IMR-90 (cell line): ENCODE measurements at places on chromosomes 6 and 20. TPM values are rescaled to one million over a fixed set of nuclear protein-coding genes. Genes with fewer than 3 reads are reported as not detected.

The NNAT gene
- polyA plus RNA-seq: 6.5 and 8.2 TPM in 2 replicates

The PET117 gene
- polyA plus RNA-seq: 7.8 and 8.3 TPM in 2 replicates

The SLC16A10 gene
- not detected in 2 replicates for polyA plus RNA-seq

The UBD gene
- not detected in 2 replicates for polyA plus RNA-seq

The FAM184A gene
- polyA plus RNA-seq: 0.03 and 0.07 TPM in 2 replicates

The SEMG1 gene
- polyA plus RNA-seq: not detected in 2 replicates

The IL20RA gene
- polyA plus RNA-seq: 0.02 TPM in 1 of 2 replicates, not detected in the other

GRCh38 chr6:34573567-34574183 lies 17.5 kb upstream of the SPDEF start:
- DNase-seq: no peak
- no peaks in the 10 kb centered on the region for H3K4me1 ChIP-seq
- no peaks in the 10 kb centered on the region; the same call in 1 of the 2 replicates for H3K27me3 ChIP-seq
- no peak overlapping the region for H3K27ac ChIP-seq
- H3K4me3 ChIP-seq: no peak overlapping the region
- no peaks in the 10 kb centered on the region for H3K36me3 ChIP-seq

DNA sequence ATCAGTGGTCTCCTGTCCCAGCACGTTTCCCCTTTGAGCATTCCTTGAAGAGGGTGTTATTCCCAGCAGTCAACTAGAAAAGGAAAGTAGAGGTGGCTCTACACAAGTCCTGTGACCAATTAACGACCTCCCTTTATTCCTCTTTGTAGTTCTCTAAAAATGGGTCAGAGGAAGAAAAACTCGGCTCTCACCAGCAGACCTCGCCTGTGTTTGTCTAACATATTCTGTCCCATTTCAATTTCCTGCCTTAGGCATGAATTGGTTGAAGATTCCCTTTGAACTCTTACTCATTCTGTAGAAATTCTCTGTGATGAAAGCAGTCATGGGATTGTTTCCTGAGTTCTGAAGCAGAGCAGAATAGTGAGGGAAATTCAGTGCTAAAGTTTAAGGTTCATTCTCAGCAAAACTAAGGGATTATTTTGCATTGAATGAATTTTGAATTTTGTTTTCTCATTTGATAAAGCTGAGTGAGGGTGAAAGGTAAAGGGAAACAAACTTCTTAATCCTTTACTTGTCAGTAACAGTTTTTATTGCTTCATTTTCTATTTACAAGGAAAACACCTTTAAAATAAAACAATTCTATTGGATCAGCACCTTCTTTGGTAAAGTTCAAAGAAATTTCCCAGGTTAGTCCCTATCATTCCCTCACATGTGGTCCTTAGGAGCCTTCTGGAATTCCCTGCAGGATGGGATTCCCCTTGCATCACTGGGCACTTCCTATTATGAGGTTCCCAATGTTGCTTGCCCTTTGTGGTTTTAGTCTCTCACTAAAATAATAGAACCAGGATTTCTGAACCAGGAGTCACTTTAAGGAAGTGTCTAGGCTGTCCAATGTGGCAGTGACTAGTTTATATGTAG lies 105.8 kb downstream of the SLX4IP start:
- H3K27me3 ChIP-seq: no peaks in the 10 kb centered on the region
- no peaks in the 10 kb centered on the region for H3K36me3 ChIP-seq
- peak; percentile 94 for DNase-seq
- H3K4me1 ChIP-seq: peaks cover 13% of the 10 kb centered on the region

- H3K4me1 ChIP-seq: no peaks in the 10 kb centered on the region
- no peak overlapping the region for H3K4me3 ChIP-seq
- H3K27me3 ChIP-seq: no peaks in the 10 kb centered on the region
- H3K27ac ChIP-seq: no peak overlapping the region
- H3K36me3 ChIP-seq: no peaks in the 10 kb centered on the region
These were observed 201.1 kb downstream of the ZFAND3 start for GRCh38 chr6:38020593-38020992.

DNA sequence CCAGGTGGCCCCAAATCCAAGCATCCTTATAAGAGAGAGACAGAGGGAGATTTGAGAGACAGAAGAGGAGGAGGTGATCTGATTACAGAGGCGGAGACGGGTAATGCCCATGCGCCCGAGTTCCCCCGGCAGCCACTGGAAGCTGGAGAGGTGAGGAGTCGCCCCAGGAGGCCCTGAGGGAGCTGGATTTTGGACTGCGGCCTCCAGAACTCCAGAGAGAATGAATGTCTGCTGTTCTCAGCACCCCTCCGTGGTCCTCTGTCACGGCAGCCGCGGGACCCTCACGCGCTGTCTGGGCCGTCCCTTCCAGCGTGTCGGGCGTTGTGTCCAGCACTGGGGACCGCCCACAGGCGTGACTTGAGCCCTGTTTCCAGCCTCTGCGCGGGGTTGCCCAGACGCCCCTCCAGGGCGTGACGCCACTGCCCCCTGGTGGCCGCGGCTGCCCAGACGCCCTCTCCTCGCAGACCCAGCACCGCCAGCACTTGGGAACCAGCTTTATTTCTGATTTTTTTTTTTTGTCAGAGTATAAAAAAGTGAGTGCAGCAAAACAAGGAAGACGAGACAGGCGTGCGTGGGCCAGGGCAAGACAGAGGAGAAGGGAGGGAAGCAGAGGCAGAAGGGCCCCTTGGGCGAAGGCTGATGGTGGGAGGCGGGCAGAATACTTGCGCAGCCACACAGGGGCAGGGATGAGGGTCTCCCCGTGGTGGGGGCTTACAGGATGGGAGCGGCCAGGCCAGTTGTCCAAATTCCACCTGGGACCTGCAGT lies 4.1 kb upstream of the ZNF512B start:
- H3K27ac ChIP-seq: no peak overlapping the region; the same call in 1 of the 2 replicates
- no peaks in the 10 kb centered on the region for H3K36me3 ChIP-seq
- H3K4me3 ChIP-seq: peak overlapping the region; percentile 45
- peaks cover 27% of the 10 kb centered on the region for H3K4me1 ChIP-seq

GRCh38 chr6:38543022-38543421 lies 96.7 kb downstream of the BTBD9 start:
- H3K4me1 ChIP-seq: no peaks in the 10 kb centered on the region
- no peak overlapping the region for H3K4me3 ChIP-seq

DNA sequence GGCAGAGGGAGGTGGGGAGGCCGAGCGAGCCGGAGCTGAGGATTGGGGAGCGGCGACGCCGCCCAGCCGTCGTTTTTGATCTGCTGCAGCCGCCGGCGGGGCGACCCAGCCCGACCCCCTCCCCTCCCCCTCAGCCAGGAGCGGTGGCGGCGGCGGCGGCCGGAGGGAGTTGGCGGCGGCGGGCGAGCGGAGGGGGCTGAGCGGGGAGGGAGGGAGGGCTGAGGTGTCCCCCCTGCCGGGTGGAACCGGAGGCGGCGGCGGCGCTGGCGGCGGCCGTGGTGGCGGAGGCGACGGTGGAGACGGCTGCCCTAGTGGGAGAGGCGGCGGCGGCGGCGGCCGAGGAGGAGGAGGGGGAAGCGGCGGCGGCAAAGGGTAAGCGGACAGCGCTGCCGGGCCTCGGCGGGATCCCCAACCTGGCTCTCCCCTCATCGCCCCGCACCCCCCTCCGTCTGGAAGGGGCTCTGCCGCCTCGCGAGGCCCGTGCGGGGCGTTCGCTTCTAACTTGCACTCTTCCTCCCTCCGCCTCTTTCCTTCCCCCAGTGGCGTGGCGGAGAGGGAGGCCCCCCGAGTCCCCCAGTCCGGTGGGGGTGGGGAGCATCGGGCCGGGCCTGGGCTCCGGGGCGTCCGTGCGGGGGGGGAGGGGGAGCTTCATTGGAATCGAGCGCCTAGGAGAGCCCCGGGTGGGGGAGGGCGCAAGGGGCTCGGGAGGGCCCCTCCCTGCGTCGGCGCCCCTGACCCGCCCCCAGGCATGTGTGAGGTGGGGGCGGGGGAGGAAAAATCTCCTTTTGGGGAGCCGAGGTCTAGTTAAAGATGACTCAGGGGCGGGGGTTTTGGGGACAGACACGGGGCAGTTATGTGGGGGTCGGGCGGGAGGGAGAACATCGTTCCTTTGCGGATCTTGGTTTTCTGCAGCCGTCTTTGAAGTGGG lies at the start of gene TAB2:
Gene TAB2, plus strand, starts transcription at position 69 of the 928 bp plus-strand sequence. CDS start 52,286 bp downstream, outside the sequence.
- H3K27ac ChIP-seq: peak within 1 kb of the TSS; percentile 97
- H3K27me3 ChIP-seq: no peaks in the 10 kb centered on the region; the same call in 1 of the 2 replicates
- DNase-seq: no peak

- H3K27ac ChIP-seq: no peak overlapping the region
- H3K4me1 ChIP-seq: peaks cover 6% of the 10 kb centered on the region
- no peaks in the 10 kb centered on the region for H3K36me3 ChIP-seq
- no peak for DNase-seq
- no peak overlapping the region for H3K4me3 ChIP-seq
- H3K27me3 ChIP-seq: no peaks in the 10 kb centered on the region
These were observed 37.8 kb upstream of the STX16 start for GRCh38 chr20:58613061-58613854.

DNA sequence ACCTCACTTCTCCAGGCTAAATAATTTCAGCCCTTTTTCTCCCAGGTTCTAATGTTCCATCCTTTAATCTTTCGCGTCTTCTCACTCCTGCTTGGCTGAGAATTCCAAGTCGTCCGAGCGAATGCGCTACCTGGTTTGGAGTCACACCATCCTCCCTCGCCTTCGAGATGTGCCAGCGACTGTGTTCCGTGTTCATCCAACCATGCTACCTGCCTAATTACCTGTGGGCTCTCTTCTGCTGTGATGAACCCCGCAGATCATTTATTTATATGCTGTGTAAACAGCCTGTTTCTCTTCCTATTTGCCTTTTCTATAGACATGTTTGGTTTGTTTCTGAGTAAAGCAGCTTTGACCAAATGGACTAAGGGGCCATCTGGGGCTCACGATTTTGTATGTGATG lies 83.5 kb upstream of the TMEM181 start:
- DNase-seq: no peak
- H3K36me3 ChIP-seq: peaks cover 12% of the 10 kb centered on the region
- peaks cover 10% of the 10 kb centered on the region for H3K4me1 ChIP-seq
- no peak overlapping the region for H3K4me3 ChIP-seq

- H3K27ac ChIP-seq: peak overlapping the region; percentile 55
- DNase-seq: peak; percentile 38
- no peaks in the 10 kb centered on the region for H3K27me3 ChIP-seq
- peaks cover 15% of the 10 kb centered on the region for H3K4me1 ChIP-seq
- peak overlapping the region; percentile 95 for H3K4me3 ChIP-seq
- peaks cover 43% of the 10 kb centered on the region for H3K36me3 ChIP-seq
These were observed 1.6 kb downstream of the PSMA7 start for GRCh38 chr20:62141397-62142251.

DNA sequence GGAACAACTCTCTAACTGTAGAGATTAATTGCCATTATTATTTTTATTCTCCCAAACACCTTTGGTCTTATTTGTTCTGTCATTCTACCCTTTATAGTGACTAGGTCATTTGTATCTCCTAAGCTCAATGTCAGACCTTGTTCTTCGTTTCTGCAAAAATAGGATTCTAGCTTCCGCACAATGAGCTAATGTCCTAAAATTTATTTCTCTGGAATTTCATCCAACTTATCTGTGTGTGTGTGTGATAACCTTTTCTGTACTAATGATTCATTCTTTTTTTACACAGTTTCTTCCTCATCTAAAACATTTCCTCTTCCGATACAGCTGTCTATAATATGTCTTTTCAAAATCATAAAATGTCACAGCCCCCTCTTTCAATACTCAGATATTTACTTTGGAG lies 84.5 kb downstream of the DOK5 start:
- no peaks in the 10 kb centered on the region for H3K36me3 ChIP-seq
- no peak for DNase-seq
- no peak overlapping the region for H3K27ac ChIP-seq

DNA sequence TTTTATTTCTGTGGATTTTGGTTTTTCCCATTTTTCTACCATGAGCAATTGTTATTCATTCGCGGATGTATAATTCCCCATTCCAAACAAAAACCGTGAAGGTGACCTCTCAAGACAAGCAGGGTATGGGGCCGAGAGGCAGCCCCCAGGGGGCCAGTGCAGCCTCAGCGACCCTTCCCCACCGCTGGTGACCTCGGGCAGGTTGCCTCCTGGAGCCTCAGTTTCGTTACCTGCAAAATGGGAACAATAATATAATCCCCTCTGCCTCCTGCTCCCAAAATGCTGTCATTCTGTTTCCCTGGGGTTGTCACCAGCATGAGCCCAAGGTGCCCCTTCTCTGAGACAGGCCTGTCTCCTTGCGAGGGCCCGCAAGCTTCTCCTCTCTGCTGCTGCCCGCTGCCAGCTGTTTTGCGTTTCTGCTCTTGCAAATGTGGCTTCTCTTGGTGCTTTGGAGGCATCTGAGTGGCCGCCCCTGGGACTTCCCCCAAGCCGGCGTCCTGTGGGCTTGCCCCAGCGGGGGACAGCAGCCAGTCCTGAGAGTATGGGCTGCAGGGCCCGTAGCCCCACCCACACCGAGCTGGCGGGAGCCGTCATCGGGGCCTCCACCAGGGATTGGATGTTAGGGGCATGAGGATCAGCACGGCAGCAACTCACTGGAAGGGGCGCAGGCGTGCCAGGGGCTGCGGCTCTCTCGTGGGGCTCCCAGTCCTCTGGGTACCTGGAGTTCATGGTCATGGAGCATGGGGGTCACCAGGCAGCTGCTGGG lies 161.9 kb downstream of the TAF4 start:
- H3K4me1 ChIP-seq: no peaks in the 10 kb centered on the region
- no peaks in the 10 kb centered on the region for H3K36me3 ChIP-seq
- H3K27ac ChIP-seq: no peak overlapping the region
- no peak overlapping the region for H3K4me3 ChIP-seq
- H3K27me3 ChIP-seq: peaks cover 5% of the 10 kb centered on the region; the same call in 1 of the 2 replicates

DNA sequence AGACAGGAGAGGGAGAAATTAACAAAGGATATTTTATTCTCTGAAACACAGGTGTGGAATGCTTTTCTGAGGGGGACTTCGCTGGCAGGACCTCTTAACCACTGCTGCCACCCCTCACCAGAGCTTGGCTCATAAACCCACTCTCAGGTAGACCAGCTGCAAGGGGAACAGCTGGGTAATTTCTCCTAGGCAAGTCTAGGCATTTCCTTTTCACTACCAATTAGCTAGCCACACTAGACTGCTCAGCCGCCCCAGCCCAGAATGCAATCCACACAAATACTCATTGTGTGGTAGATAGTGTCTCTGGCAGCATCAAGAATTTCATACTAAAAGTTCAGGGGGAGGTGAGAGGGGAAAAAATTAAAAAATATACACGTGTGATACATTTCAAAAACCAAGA lies 267.6 kb upstream of the ID4 start:
- no peak for DNase-seq
- H3K4me3 ChIP-seq: no peak overlapping the region
- no peak overlapping the region for H3K27ac ChIP-seq
- H3K36me3 ChIP-seq: no peaks in the 10 kb centered on the region

DNA sequence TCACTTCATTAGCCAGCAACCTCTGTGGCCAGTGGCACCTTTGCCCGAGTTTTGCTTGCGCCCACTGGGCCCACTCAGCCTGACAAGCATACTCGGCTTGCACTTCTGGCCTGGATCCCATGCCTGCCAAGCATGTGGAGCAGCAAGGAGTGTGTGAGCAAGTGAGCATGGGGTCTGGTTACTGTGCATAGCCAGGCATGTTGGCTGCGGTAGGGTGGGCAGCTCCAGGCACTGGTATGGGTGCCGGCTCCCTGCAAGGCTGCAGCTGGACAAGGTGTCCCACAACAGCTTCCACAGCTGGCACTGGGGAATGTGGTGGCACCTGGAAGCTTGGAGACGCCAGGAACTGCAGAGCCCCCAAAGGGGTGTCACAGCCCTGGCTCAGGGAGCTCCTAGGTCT lies 510.0 kb downstream of the ADGRB3 start:
- H3K4me3 ChIP-seq: no peak overlapping the region
- no peak overlapping the region for H3K27ac ChIP-seq
- no peaks in the 10 kb centered on the region for H3K27me3 ChIP-seq
- no peak for DNase-seq
- H3K4me1 ChIP-seq: no peaks in the 10 kb centered on the region

- no peak for DNase-seq
- no peaks in the 10 kb centered on the region for H3K4me1 ChIP-seq
- no peak overlapping the region for H3K27ac ChIP-seq
These were observed 129.3 kb upstream of the TOP1 start for GRCh38 chr20:40899344-40899743.
